ENCODE measurements at places on chromosomes 6 and 20. TPM values are rescaled to one million over a fixed set of nuclear protein-coding genes. Genes with fewer than 3 reads are reported as not detected.

The ZDHHC14 gene
- 9.8 TPM for polyA plus RNA-seq

GRCh38 chr6:137861550-137862337, 5.3 kb upstream of the TNFAIP3 start:
- DNase-seq = no peak

The ETV7 gene
- not detected for polyA plus RNA-seq

GRCh38 chr6:15263780-15264374, 18.0 kb downstream of the JARID2 start:
- no peak for DNase-seq

DNA sequence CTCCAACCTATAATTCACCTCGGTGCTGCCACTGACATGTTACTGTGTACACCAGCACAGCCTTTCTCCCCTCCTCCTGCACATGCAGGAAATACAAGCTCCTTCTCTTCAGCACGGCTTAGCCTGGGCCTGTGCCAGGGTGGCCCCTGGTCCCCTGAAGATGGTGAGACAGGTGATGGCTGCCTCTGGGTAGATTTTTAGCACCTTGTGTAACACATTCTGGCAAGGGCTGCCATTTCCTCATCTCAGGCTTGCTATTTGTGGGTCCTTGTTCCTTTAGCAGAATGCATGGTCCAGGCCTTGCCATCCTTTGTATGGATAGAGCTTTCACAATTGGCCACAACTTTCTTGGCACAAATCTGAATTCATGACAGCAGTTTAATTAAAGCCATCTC, 151.3 kb downstream of the CDC5L start:
- no peak for DNase-seq

- no peak for DNase-seq
Observed at GRCh38 chr6:41073968-41074691, 1.4 kb downstream of the NFYA start.

The LCA5 gene
- 0.84 TPM for polyA plus RNA-seq

The BTNL2 gene
- not detected for polyA plus RNA-seq

GRCh38 chr20:23049201-23050075, at the start of gene THBD:
TSS of gene THBD (minus strand) at chr20:23049672. CDS start at chr20:23049504, 168 bp downstream.
- no peak for DNase-seq

The WASF1 gene
- 13.2 TPM for polyA plus RNA-seq

DNA sequence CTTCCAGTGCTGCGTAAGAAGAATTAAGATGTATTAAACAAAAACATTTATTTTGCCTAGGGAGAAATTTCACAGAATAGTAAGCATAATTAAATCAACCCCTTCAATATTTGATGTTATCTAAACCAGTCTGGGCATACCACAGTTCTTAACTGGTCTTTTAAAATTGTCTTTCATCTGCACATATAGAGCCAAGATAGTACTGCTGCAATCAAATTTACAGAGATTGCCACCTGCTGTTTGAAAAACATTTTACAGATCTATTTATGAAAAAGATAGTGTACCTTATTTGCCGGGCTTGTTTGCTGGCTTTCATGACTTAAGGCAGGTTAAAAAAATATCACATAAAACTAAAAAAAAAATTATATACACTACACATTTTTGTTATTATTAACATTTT, 323.2 kb downstream of the ADGRB3 start:
- DNase-seq = peak; percentile 2

DNA sequence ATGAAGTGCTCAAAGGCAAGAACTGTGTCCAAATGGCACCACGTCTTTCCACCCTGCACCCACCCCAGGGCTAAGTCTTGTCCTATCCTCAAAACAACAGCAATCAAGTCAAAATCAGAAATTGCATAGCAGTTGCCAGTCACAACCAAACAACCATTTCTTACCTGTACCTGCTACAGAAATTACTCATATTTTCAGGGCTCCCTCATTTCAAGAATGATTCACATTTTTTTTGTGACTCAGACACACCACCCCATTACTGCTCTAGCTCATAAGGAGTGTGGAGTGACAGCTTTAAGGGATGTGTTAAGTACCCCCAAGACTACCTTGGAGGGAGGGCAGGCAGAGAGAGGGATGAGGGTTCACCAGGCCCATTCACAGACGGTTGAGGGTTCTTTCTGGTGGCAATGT, 111.7 kb downstream of the TRERF1 start:
- no peak for DNase-seq

The LY6G5C gene
- polyA plus RNA-seq = 0.55 TPM

- DNase-seq = no peak
Observed at GRCh38 chr6:34589140-34589539, 33.0 kb upstream of the SPDEF start.

DNA sequence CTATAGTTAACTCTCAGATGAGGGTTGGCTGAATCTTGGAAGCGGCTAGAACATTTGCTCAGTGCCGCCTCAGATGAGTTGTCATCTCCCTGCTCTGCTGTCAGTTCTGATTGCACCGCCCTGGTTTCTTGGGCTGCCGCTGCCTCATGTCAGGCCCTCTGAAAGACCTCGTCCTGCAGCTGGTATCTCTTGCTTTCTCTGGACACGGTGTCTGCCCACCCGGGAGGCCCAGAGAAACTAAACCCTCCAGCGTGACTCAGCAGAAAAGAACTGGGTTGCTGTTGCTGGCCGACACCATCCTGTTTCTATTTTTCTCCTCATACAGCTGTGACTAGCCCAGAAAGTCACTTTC, 355.4 kb downstream of the CD83 start:
- no peak for DNase-seq

DNA sequence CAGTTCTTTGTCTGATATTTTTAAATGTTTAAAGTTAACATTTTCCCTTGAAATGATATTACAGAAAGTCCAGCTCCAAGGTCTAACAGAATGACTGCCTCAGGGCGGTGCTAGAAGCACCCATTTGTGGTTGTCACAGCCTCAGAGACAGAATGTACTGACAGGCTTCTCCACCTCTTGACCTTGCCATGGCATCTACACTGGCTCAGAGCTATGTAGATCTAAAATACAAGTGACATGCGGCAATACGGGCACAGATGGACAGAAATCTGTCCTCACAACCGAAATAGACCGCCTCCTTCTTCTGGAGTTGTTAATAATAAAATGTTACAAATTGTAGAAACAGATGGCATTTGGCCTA, 167.2 kb upstream of the THEMIS start:
- DNase-seq = peak; percentile 32
